ENCODE measurements at places on chromosomes 16 and 17. TPM values are rescaled to one million over a fixed set of nuclear protein-coding genes. Genes with fewer than 3 reads are reported as not detected.

DNA sequence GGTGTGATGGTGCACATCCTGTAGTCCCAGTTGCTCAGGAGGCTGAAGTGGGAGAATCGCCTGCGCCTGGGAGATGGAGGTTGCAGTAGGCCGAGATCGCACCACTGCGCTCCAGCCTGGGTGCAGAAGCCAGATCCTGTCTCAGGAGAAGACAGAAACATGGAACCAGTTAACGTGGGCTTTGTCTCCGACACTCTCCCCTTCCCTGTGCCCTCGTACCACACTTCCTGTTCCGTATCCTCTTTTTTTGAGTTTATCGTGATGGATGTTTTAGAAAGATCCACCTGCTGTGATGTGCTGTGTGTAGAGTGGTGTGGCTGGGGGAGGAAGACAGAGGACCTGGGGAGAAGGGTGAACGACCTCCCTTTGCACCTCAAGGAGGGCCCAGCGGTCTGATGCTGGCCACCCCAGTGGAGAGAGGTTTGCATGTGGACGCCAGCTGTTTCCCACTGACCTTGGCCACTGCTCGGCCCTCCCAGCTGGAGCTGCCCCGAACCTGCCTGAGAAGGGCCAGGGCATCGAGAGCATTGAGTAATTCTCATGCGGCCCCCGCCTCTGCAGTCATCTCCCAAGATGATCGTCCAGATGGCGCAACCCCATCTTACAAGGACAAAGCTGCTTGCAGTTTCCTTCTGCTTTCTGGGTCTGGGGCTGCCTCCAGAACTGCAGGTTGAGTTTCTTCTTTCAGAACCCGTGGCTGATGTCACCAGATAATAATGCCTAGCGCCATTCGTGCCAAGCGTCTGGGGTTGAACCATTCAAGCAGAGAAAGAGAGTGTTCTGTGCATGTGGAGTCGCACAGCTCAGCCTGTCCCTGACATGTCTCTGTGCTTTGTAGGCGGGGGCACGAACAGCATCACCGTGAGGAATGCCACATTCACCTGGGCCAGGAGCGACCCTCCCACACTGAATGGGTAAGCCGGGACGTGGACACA is 126.3 kb downstream of the ABCC1 start:
- DNase-seq: no peak

GRCh38 chr16:12439399-12440227 is 364.1 kb downstream of the CPPED1 start:
- DNase-seq: no peak

DNA sequence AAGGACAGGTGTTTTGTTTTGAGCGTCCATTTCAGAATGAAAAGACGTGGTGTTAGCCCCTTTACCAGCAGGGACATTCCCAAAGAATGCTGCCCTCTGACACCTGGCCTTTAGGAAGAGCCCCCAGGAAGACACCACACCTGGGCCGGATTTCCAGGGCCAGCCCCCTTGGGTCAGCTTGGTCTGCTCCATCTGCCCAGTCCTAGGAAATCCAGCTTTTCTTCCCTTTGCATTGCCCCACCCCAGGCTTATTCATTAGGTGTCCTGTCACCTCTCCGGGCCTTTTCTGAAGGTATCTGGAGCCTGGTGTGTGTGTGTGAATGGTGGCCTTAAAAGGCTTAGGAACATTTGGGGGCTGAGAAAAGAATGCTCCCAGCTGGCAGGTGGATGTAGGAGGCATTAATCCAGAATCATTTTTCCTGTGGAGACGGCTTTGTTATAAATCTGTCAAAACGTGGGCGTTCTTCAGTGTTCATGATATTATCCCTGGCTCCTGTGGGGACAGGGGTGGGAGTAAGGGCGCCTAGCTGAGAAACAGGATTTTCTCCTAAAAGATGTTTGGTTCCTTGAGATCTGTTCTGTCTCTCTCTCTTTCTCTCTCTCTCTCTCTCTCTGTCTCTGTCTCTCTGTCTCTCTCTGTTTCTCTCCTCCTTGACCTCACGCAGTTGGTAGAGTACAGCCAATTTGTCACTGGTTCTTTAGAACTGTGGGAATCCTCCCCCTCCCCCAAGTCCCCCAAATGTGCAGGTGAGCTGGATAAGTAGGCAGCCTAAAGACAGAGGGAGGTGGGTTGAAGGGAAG is 84.0 kb downstream of the NTN1 start:
- DNase-seq: no peak

- peak; percentile 26 for DNase-seq
Measured at GRCh38 chr16:11689031-11689840, 21.0 kb downstream of the SNN start.

DNA sequence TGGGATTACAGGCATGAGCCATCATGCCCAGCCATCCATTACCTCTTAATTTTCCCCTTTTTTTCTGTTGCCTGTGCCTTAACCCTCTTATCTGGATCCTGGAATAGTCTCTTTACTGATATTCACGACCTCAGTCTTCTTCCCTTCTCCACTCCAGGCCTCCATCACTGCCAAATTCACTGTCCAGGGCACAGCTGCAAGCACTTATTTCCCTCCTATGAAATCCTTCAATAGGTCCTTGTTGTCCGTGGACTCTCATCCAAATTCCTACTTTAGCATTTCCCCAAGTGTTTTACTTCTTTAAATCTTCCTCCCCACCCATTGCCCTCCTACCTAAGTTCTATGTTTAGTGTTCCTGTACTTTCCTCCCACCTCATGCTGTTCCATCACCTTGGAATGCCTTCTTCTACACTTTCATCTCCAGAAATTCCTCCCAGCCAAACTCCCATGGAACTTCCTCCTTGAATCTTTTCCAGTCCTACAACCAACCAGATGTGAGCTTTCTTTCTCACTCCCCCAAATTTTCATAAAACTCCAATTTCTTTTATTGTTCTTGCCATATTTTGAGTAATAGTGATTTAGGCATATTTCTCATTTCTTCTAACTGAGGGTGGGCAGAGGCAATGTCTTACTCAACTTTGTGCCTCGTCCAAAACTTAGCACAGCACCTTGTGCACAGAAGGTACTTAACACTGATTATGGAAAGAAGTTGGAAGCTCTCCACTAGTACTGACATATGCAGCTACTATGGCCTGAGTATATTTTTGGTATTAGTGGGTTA is 35.3 kb downstream of the FAM20A start:
- DNase-seq: peak; percentile 17

GRCh38 chr17:74566132-74566753 is 1.1 kb downstream of the CD300H start:
- DNase-seq: no peak

GRCh38 chr16:83200005-83200779 is 573.4 kb downstream of the CDH13 start:
- peak; percentile 2 for DNase-seq

DNA sequence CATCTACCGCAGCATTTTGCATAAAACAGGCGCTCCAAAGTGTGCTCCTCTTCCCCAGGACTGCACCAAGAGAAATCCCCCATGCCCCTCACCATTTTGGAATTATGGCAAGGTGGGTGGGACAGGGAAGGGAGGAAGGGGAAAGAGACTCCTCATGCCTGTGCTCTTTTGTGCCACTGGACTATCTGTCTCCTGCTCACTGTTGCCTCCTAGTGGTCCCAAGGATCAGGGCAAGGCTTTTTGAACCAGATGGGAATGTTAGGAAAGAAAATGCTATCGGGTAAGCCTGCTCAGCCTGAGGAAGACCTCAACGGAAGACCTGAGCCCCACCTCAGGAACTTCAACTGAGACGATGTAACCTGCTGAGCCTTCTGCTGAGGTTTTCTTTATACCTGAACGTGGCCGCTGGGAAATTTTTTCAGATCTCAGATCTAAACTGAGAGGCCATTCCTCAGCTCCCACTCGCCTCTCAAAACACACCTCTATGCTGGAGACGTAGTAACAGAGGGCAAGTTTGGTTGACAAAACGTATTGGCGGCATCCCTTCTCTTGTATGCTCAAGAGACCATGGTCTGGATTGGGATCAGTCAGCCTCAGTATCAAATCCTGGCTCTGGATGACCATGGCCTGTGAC is 58.3 kb downstream of the SPACA3 start:
- DNase-seq: peak; percentile 33

DNA sequence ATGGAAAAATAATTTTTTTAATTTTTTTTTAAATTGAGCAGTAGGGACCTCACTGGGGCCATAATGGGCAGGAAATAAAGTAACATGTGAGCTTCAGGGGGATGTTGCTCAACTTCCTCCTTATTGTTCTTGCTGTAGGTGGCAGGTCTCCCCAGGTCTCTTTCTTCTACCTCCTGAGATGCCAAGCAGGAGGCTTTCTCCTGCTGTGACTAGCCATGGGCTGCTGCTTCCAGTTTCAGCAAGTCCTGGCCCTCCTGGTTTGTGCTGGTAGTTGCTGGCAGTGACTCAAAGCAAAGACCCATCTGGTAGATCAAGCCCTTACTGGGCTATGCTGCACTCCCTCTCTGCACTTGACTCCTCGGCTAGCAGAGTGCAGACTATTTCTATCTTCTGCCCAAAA is 2.3 kb downstream of the DPEP2NB start:
- DNase-seq: no peak

DNA sequence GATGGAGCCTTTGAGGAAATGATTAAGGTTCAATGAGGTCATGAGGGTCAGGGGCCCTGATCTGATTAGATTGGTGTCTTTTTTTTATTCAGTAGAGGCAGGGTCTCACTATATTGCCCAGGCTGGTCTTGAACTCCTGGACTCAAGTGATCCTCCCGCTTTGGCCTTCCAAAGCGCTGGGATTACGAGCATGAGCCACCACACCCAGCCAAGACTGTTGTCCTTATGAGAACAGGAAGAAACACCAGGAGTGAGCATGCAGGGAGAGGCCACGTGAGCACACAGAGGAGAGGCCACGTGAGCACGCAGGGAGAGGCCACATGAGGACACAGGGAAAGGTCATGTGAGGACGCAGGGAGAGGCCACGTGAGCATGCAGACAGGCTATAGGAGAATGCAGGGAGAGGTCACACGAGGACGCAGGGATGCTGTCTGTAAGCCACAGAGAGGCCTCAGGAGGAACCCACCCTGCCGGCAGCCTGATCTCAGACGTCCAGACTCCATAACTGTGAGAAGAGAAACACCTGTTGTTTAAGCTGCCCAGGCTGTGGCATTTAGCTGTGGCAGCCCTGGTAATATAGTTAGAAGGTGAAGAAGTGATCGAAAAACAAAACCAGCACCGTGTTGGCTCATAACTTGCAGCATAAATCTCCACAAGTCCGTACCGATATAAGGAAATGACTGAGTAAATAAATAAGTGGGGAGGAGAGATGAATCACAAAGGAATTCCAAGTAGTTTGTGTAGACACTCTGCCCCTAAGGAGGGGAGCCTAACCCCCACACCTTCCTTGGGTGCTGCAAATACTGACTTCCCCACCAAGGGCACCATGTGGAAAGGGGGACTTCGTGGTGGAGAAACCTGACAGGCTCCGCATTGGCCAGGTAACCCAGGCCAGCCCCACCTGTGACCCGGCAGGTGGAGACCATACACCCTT is 14.6 kb upstream of the CSNK1D start:
- DNase-seq: no peak

DNA sequence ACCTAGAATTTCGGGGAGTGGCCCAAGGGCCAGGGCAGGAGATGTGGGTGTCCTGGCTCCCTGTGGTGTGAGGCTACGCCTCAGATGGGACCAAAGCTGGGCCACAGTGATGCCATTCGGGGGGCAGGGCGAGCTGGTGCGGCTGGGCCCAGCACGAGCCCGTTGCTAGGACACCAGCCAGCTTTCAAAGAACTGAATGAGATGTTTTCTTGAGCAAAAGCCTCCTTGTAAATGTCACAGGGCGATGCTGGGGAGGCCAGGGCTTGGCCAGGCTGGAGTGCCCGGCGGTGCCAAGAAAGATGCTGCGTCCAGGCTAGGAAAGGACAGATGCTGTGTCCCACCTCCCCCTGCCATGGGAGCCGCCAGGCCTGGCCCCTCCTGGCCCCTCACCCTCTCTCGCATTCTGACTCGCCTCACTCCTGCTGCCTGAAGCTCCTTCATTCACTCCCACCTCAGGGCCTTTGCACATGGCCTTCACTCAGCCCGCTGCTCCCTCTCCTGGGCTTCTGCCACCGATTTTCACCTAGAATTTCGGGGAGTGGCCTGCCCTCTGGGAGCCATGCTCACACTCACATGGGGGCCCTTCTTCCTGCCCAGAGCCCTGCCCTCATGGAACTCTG is 39.1 kb downstream of the CPNE2 start:
- DNase-seq: no peak

GRCh38 chr17:40026816-40027613 is 11.8 kb downstream of the CSF3 start:
- peak; percentile 87 for DNase-seq

GRCh38 chr16:47320546-47321310 is 140.1 kb downstream of the ITFG1 start:
- DNase-seq: no peak

GRCh38 chr16:69237296-69237695 is 50.3 kb downstream of the SNTB2 start:
- no peak for DNase-seq

DNA sequence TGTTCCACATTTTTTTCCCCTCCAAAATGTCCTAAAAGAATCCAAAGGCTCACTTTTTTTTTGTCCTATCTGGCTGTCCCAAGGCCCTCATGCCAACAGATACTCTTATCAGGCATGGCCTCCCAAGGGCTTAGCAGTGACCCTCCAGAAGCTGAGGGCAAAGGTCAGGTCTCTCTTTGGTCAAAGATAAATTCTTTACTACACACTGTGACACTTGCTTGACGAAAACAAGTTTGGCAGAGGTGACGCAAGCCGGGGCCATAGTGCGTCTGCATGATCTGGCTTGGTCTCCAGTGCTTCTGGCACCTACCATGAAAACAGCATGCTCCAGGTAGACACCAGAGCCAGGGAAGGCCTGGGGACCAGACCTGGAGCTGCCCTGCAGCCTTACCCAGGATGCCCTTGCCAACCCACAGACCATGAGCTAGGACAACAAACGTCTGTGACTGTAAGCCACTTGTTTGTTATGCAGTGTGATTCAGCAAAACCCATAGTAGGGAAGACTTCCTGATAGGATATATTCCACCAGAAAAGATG is 48.5 kb upstream of the IRF8 start:
- DNase-seq: no peak

MED1 gene
- total RNA-seq: 30.4 TPM

SSTR5 gene
- not detected for total RNA-seq

SPATA32 gene
- not detected for total RNA-seq

C16orf46 gene
- 1.7 TPM for total RNA-seq

PIK3R6 gene
- 3.0 TPM for total RNA-seq

TBC1D3H gene
- total RNA-seq: not detected

SLC5A11 gene
- total RNA-seq: 1.1 TPM
